ENCODE measurements at places on chromosomes 1 and 21.
A peak's percentile ranks its signal among the peaks of the same experiment; 100 is the strongest.

DNA sequence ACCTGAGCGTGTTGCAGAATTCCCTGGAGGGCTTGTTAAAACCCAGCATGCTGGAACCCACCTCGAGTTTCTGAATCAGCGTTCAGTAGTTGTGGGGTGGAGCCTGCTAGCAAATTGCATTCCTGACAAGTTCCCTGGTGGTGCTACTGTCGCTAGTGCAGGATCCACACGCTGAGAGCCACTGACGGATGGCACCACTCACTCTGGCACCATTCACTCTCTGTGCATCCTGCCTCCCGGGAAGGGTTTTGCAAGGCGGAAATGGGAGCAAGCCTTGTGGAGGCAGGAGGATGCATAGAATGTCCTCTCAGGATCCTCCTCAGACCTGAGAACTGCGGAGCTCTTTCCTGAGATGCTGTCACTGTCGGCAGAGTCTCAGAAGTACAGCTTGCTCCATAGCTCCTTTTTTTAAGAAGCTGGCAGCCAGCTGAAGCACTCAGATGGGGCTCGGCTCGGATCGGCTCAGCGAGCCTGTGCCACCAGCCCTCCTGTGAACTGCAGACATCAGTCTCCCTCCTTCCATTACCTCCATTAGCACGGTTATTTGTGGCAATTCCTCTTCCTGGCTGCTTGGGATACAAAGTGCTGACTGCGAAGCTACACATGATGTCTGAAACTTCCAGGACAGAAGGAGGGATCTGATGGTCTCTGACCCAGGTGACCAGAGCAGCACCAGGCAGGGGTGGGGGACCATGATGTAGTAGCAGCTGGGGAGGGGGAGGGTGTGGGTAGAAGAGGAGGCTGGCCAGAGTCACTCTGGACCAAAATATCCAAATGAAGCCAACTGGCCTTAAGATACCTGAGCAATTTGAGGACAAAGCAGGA lies 89.6 kb downstream of the C1orf94 start:
- no peak for DNase-seq

DNA sequence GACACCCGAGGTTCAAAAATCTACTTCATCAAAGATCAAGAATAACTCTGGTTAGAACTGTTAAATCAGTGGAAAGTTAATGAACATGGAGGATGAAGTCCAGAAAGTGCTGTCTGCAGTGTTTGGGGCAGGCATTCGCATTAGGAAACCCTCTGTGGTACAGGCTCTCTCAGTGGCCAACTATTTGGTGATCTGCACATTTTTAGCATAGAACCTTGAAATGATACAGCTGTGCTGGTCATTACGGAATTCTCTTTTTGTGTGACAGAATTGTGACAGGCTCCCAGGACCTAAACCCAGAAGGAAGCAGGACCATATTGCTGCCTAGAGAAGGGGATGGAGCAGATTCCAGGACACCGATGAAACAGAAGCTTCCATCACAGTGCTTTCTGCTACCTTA lies 89.0 kb downstream of the SLC45A1 start:
- no peak for DNase-seq

GRCh38 chr1:192581131-192581927 lies 5.8 kb downstream of the RGS1 start:
- no peak for DNase-seq

- DNase-seq, result no peak
Observed at GRCh38 chr1:231611851-231612250, 14.7 kb upstream of the DISC1 start.

GRCh38 chr1:78627321-78627720 lies 7.1 kb downstream of the IFI44L start:
- no peak for DNase-seq

- no peak for DNase-seq
Observed at GRCh38 chr1:83889707-83890106, 109.2 kb downstream of the TTLL7 start.

GRCh38 chr1:59128239-59128736 lies 168.6 kb upstream of the FGGY start:
- no peak for DNase-seq

DNA sequence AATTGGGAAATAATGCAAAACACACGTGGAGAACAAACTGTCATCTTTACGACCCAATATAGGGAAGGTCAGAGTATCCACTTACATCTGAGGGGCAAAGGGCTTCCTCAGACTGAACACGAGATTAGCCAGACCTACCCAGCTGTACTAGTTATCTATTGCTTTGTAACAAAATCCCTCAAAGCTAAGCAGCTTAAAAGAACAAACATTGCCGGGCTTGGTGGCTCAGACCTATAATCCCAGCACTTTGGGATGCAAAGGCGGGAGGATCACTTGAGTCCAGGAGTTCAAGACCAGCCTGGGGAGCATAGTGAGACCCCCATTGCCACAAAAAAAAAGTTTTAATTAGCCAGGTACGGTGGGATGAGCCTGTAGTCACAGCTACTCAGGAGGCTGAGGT lies 262.8 kb downstream of the LTN1 start:
- no peak for DNase-seq

DNA sequence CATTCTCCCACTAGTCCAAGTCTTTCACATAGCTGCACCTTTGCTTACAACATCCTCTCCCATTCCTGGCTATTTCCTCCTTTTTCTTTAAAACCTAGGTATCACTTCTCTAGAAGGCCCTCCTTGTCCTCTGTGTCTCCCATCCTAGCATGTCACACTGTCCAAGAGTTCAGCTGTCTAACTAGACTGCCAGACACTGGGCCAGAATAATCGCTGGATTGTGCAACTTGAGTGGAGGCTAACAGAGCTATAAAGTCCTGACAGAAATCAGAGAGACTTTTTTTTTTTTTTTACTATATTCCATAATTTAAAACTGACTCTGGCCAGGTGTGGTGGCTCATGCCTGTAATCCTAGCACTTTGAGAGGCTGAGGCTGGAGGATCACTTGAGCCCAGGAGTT lies 4.2 kb upstream of the ANGPTL7 start:
- DNase-seq, result no peak

GRCh38 chr21:31509194-31510017 lies 150.1 kb upstream of the SOD1 start:
- DNase-seq, result peak; percentile 66

DNA sequence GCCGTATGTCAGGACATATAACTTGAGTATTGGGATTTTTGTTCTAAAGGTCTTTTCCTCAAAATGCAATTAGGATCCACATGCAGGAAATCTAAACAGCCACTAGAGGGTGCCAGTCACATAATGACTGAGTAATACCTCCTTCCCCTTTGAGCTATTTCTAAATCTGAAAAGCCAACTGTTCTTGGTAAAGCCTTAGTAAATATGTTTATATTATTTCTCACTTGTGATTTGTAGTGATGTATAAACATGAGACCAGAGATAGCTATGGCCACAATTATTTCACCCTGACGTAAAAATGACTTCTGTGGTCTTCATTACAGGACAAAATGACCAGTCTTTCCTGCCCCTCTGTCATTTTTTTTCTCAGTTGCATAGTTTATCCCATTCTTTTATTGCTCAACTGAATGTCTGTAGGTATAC lies 41.0 kb upstream of the DR1 start:
- peak; percentile 5 for DNase-seq

- DNase-seq, result no peak
Observed at GRCh38 chr1:220887520-220888416, 8.5 kb downstream of the HLX start.

DNA sequence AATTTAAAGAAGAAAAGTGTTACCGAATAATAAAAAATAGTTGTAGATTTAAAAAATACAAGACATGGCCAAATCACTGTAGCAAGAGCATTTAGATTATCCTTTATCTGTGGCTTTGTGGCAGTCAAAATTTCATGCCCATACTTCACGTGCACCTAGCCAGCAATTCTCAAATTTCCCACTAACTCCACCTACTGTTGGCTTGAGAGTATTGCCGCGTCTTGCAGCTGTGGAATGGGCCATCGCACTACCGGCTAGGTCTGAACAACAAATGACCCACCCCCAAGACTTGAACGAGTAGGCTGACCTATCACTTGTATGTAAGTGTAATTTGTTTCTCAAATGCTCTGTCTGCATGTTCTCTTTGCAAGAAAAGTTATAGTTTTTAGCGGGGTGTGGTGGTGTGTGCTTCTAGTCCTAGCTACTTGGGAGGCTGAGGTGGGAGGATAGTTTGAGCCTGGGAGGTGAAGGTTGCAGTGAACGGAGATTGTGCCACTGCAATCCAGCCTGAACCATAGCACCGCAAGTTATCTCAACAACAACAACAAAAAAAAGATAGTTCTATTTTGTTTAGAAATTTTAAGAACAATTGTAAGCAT lies 4.1 kb downstream of the KRTAP13-4 start:
- DNase-seq, result no peak

GRCh38 chr1:207903767-207904166 lies 7.2 kb downstream of the CD34 start:
- no peak for DNase-seq

DNA sequence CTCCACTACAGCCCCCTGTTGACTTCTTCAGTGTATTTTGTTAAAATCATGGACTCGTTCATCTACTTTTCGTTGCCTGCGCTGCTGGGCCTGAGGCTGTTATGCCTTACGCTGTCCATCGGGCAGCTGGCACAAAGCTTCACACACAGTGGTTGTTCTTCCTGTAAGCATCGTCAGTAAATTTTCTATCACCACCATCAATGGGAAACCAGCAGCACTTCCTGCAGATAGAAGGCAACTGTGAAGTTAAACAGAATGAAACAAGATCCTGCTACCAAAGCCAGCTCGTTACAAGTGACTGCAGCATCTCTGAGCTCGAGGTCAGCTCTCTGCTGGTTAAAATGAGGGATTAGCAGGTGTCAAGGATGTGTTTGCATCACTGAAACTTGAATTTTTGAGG lies 21.9 kb upstream of the PADI6 start:
- DNase-seq, result no peak

DNA sequence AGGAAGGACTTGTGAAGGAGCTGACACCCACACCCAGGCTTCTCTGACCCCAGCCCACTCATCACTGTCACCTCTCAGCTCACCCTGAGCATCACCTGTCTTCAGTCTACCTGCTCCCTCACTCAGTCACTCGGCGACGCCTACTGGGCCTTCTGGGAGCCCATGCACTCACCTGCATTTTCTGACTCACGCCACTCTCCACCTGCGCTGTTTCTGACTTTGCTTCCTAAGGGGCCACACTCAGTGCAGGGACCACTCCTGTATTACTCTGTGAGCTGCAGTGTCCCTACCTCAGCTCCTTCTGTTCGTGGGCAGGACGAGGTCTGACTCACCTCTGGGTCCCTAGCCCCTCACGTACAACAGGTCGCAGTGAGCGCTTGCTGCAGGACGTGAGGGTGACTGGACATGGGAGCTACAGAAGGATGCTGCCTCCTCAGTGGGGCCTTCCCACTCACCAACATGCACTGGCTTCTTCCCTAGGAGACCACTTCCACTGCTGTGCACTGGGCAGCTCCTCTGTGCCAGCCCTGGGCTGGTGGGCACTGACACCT lies 102.3 kb downstream of the GLIS1 start:
- no peak for DNase-seq

DNA sequence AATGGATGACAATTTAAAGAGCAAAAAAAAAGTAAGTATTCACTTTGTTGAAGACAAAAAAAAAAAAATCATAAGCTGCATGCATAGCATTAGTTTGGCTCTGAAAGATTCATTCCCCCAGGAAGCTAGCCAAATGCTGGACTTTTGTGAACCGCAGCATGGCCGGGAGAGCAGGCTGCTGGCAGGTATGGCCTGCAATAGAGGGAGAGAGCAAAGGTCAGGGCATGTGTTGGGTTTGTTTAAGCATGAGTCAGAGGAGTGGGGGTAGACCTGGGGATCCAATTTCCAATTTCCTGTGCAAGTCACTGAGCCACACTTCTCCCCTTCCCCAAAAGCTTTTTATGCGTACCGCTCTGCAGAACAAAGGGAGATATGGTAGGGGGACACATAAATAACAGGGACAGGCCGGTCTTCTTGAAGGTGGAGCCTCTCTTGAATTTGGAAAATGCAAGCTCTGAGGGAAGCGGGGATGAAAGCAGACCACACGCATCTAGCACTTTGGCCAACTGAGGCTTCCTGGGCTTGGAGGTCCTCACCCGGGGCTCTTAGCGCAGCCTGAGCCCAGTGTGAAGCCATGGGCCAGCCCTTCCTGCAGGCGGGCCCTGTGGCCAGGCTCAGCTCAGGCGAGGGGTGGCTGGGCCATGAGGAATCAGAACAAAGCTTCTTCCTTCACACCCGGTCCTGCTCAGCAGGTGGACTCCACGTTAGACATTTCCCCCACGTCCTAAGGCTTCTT lies 171.1 kb downstream of the TOMM20 start:
- no peak for DNase-seq

GRCh38 chr1:62250126-62250726 lies 55.6 kb downstream of the L1TD1 start:
- no peak for DNase-seq

DNA sequence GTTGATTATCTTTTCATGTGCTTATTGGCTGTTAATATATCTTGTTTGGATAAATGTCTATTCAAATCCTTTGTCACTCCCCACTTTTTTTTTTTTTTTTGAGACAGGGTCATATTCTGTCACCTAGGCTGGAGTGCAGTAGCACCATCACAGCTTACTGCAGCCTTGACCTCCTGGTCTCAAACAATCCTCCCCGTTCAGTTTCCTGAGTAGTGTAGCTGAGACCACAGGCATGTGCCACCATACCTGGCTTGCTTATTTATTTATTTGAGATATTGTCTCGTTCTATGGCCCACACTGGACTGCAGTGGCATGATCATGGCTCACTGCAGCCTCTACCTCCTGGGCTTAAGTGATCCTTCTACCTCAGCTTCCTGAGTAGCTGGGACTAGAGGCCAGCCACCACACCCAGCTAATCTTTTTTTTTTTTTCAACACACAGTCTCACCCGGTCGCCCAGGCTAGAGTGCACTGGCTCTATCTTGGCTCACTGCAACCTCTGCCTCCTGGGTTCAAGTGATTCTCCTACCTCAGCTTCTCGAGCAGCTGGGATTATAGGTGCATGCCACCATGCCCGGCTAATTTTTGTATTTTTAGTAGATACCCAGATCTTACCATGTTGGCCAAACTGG lies 13.9 kb upstream of the MYCL start:
- DNase-seq, result no peak

All from stimulated activated CD4-positive, alpha-beta T cell treated with anti-CD3 and anti-CD28 coated beads, TNF-alpha, amount 100 ng/mL, for 24 hours (primary cell).